ENCODE measurements at places on chromosomes 13 and 19.

- DNase-seq, result no peak
Observed at GRCh38 chr13:51539887-51540286, 44.4 kb upstream of the WDFY2 start.

- no peak for DNase-seq
Observed at GRCh38 chr19:5430237-5430636, 25.0 kb upstream of the ZNRF4 start.

DNA sequence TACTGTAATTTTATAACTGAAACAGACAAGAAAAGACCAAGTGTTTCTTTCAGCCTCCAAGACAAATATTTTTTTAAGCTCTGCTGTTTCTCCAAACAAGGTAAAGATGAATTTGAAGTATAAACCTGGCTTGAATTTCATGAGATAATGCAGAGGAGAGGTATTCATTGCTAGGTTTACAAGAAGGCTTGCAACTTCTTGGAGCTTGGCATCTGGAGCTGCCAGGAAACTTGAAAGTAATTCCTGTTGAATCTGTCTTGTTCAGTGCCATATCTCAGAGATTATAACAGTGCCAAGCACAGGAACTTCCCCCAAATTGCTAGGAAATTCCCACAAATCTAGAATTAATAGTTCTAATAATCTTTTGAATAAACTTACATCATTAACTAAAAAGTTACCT, 70.9 kb downstream of the CDK8 start:
- no peak for DNase-seq

DNA sequence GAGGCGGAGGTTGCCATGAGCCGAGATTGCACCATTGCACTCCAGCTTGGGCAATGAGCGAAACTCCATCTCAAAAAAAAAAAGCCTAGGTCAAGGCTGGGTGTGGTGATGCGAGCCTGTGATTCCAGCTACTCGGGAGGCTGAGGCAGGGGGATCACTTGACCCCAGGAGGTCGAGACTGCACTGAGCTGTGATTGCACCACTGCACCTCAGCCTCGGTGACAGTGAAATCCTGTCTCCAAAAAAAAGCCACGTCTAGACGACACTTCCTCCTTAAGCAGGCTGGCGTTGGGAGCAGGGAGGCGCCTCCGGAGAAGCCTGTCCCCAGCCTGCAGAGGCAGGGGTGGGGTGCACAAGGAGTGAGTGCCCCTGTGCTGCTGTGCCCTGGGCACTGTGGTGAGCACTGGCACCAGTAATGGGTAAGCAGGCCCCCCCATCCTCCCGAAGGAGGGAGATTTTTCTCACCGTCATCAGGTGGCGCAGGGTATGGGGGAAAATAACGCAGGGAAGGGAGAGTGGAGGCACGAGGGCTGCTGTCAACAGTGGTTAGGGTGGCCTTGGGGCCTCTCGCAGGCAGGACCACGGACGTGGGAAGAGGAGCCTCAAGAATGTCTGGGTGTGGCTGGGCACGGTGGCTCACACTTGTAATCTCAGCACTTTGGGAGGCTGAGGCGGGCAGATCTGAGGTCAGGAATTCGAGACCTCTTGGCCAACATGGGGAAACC, 706 bp downstream of the P2RY11 start:
- no peak for DNase-seq

DNA sequence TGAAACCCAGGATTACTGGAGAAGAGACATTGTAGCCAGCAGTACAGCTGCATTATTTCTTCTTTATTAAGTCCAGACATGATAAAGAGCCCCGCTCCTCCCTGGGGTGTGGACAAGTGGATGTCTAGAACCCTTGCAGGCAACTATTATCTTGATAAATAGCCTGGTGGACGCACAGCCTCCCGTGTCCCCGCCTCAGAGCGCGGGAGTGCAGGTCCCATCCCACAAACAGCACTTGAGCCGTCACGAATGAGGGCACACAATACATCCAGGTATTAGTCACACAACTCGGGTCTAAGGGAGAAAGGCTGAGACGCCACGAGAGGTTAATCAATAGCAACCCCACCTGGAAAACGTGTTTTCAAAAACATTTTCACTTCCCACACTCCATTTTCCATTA, 213.2 kb upstream of the SOX1 start:
- no peak for DNase-seq

DNA sequence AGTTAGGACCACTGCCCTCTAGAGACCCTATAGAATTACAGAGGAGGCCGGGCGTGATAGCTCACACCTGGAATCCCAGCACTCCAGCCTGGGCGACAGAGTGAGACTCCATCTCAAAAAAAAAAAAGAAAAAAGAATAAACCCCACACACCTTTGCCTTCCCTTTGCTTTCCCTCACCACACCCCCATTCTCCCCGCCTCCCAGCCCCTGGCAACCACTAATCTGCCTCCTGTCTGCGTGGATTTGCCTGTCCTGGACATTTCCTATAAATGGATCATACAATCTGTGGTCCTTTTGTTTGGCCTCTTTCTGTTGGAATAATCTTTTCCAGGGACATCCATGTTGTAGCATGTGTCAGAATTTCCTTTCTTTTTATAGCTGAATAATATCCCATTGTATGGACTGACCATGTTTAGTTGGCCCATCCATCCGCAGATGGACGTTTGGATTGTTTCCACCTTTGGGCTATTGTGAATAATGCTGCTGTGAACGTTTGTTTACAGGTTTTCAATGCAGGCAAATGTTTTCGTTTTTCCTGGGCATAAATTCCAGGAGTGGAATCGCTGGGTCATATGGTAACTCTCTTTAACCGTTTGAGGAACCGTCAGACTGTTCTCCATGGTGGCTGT, 15.3 kb downstream of the NACC1 start:
- DNase-seq, result no peak

GRCh38 chr13:101631395-101631794, 178.9 kb downstream of the ITGBL1 start:
- DNase-seq, result no peak

GRCh38 chr13:41224113-41225110, 30.0 kb upstream of the KBTBD7 start:
- no peak for DNase-seq

- DNase-seq, result no peak
Observed at GRCh38 chr13:95793018-95793555, 116.1 kb downstream of the DNAJC3 start.

GRCh38 chr13:73715114-73715910, 418.9 kb downstream of the KLF12 start:
- DNase-seq, result no peak

- no peak for DNase-seq
Observed at GRCh38 chr13:31965361-31966066, 66.1 kb upstream of the FRY start.

- no peak for DNase-seq
Observed at GRCh38 chr19:51599084-51599483, 28.0 kb downstream of the ZNF175 start.

- peak; percentile 43 for DNase-seq
Observed at GRCh38 chr19:52188822-52189734, 774 bp upstream of the PPP2R1A start.

DNA sequence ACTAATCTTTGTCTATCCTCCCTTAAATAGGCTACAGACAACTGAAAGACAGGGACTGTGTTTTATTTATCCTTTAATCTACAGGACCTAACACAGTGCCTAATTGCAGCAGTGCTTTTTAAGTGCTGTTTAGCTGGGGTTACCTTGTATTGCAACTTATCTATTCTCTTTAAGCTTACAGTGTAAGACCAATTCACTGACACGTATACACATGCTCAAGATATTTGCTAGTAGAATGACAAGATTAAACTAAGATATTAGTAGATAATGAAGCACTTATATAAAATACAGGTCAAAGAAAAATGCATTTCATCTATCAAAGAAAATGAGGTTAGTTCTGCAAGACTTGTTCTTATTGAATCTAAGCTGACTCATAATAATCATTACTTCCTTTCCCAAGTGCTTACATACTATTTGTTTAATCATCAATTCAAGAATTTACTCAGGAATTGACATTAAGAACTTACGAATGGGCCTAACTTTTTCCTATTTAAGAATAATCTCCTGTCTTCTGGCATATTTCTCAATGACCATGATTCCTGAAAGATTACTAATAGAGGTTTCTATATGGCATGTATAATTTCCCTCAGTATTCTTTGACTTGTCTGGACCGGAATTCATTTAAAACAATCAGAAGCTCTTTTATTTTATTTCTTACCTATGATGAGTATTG, 75.8 kb upstream of the MAB21L1 start:
- DNase-seq, result no peak

DNA sequence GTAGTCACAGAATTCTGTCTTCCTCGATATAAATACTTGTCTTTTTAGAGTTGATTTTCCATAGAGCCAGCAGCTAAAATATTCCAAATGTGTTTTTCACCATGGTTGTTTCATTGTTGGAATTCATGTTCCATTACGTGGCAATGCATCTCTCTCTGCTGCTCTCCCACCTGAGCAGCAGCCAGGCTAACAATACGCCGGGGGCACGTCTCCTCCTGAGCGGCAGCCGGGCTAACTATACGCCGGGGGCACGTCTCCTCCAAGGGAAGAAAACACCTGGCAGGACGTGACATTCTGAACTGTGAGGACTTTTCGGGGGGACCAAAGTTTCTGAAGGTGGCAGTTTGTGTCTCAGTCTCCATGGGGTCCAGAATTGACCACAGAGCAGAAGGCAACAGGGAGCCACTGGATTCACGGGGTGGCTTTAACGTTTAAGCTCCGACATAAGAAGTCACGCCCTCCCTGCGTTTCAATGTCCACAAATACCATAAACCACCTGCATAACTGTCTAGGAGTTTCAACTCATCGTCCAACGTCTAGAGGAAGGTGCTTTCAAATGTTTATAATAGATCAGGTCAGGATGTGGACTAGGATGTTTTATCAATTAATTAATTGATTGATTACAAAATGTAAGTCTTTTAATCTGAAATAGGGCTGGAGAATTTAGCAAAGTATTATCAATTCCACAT, 15.1 kb downstream of the PLPP2 start:
- DNase-seq, result no peak

GRCh38 chr19:48591021-48591420, 15.5 kb upstream of the SPACA4 start:
- DNase-seq, result no peak

DNA sequence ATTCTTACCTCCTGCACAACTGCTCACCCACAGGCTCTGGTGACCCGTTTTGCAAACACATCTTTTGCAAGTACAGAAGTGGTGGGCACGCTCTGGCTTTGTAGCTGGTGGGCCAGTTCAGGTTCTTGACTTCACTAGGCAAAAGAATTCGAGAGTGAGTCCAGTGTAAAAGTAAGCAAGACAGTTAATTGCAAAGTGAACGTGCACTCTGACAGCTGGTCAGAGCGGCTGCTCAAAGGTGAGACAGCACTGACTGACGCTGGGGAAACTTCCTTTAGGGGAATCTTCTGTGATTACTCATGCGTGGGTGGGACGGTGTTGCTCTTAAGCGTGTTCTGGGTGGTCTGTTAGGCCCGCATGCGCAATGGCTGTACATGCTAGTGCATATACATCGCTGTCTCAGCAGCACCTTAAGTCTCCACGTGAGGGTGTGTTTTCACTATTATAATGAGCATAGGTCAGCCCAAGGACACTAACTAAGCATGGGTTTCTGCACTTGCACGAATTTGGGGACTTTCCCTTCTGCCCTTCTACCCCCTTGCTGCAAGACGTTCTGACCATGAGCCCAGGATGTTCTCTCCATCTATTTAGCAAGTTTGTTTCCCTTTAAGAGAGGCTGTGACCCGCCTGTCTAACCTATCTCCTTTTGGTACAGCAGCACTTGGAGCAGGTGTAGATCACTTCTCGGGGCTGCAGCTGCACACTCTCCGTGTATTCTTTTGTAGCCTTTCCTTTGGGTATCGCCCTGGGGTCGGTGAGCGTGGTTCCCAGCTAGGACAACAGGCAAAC, 30.2 kb upstream of the CD33 start:
- no peak for DNase-seq

- DNase-seq, result no peak
Observed at GRCh38 chr19:4518345-4519171, at the start of gene PLIN4. Gene PLIN4, minus strand, starts transcription at chr19:4518486. Its CDS starts 214 bp downstream, at chr19:4518272.

- no peak for DNase-seq
Observed at GRCh38 chr13:22369840-22370239, 699.0 kb downstream of the FGF9 start.

- DNase-seq, result no peak
Observed at GRCh38 chr19:41700381-41701195, 7.8 kb upstream of the CEACAM5 start.

DNA sequence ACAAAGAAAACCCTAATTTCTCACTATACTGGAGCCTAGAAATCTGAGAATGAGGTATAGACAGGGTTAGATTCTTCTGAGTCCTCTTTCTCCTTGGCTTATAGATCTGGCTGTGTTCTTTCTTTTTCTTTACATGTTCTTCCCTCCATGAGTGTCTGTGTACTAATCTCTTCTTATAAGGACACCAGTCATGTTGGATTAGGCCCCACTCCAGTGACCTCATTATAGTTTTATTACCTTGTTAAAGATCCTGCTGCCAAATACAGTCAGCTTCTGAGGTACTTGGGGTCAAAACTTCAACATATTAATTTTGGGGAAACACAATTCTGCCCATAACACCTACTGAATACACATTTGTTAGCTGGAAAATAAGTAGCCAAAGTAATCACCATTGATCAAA, 302.6 kb downstream of the PCDH9 start:
- DNase-seq, result no peak

- DNase-seq, result no peak
Observed at GRCh38 chr13:28942906-28943305, 122.8 kb downstream of the MTUS2 start.

DNA sequence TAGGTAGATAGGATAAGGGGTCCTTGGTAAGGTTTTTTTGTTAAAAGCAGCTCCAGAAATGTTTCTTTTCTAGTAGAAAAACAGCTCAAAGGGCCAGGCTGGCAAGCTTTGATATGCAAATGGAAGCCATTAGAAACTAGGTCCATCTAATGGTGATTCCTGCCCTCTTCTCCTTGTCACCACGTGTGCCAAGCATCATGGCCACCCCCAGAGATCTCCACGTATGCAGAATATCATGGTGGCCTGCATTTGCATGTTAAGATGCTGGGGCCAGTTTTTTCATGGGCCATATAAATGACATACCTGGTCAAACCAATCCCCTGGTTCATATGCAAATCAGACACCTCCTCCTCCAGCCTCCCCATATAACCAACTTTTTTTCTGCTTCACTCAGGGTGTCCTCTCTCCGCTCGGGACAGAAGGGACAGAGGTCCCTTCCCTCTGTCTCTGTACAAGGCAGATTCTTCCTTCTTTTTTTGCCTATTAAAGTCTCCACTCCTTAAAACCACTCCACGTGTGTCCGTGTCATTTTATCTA, 1335.9 kb downstream of the UQCRFS1 start:
- DNase-seq, result no peak

- DNase-seq, result no peak
Observed at GRCh38 chr19:9953802-9954542, 17.7 kb upstream of the OLFM2 start.
